ENCODE measurements at places on chromosomes 7 and 10. TPM values are rescaled to one million over a fixed set of nuclear protein-coding genes. Genes with fewer than 3 reads are reported as not detected.

Gene NANOS1
- 14.4 TPM for total RNA-seq

Gene OR13A1
- 0.14 TPM for total RNA-seq

Gene CDHR3
- 5.6 TPM for total RNA-seq

Gene TUBB8
- 0.46 TPM for total RNA-seq

Gene CLDN3
- total RNA-seq: 13.6 TPM

Gene TMEM140
- 0.68 TPM for total RNA-seq

Gene CDNF
- total RNA-seq: 1.3 TPM

- no peaks in the 10 kb centered on the region for H3K4me1 ChIP-seq
- no peaks in the 10 kb centered on the region for H3K27me3 ChIP-seq
- DNase-seq: no peak
- H3K27ac ChIP-seq: no peak overlapping the region
- H3K36me3 ChIP-seq: no peaks in the 10 kb centered on the region
Measured at GRCh38 chr7:45944058-45944457, 23.0 kb upstream of the IGFBP3 start.

DNA sequence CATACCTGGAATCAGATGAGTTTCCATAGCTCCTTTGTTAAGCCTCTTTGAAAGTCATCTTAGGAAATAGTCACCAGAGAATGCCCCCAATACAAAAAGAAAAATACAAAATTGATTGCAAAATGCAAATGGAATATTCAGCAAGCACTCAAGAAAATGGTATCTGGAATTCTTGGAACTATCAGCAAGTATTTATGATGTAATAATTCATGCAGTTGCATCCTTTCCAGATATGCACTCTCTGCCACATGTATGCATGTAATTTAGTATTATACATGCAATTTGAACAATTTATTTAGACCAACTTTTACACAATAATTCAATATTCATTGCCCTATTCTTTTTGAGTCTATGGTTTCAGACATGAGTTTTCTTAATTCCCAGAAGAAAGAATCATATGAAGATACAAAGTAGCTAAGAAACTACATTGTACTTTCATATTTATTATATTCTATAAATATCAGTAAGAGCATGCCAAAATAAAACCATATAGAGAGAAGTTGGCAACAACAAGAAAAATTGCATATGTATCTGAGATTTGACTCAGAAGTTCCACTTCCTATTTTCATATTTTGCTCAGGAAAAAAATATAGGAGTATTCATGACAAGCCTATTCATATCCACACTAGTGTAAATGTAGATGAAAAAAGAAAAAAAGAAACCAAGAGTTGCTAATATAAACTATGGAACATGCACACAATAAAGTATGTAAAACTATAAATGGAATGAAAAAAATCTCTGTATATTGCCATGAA, 338.5 kb downstream of the SEMA3D start:
- no peaks in the 10 kb centered on the region for H3K4me1 ChIP-seq
- no peaks in the 10 kb centered on the region for H3K27me3 ChIP-seq
- H3K4me3 ChIP-seq: no peak overlapping the region
- DNase-seq: no peak

DNA sequence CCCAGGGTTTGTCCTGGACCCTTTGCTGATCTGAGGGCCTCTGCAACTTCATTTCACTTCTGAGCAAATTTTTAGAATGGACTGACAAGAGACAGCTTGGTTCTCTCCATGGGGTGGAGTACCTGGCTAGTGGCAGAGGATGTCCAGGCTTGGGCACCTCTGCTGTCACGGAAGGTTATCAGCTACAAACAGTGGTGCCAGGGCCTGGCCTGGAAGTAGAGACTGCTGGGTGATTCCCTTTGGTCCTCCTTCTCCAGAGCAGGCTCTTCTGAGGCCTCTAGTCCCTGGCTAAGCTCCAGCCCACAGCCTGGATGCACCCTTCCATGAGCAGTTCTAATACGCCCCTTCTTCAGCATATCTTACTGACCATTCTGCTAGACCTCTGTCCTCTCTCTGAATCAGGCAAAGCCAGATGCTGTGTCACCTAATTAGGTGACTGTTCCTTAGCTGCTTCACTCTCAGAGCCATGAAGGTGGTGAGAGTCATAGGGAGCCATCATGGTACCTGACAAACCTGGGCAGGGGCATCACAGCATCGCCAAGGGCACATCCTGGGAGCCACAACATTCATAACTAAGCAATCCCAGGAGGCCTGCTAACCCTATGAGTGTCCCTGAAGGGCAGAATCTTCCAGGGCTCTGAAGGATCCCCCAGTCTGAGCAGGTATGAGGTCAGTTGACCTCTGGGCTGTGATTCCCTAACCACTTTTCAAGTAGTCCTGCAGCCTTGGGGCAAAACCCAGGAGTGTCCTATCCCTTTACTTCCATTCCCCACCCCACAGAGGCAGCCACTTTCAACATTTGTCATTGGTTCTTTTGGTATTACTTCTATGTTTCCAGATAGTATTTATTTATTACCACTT, 4.0 kb downstream of the ARHGAP22 start:
- DNase-seq: peak; percentile 31
- no peak overlapping the region for H3K4me3 ChIP-seq
- no peak overlapping the region for H3K27ac ChIP-seq
- no peaks in the 10 kb centered on the region for H3K36me3 ChIP-seq
- H3K27me3 ChIP-seq: peaks cover 42% of the 10 kb centered on the region

- DNase-seq: no peak
- peaks cover 19% of the 10 kb centered on the region for H3K27me3 ChIP-seq
- H3K27ac ChIP-seq: peak overlapping the region; percentile 42
- peak overlapping the region; percentile 87 for H3K4me3 ChIP-seq
- H3K4me1 ChIP-seq: peaks cover 18% of the 10 kb centered on the region
- no peaks in the 10 kb centered on the region for H3K36me3 ChIP-seq
Measured at GRCh38 chr7:87058744-87059524, 520 bp downstream of the ELAPOR2 start.

DNA sequence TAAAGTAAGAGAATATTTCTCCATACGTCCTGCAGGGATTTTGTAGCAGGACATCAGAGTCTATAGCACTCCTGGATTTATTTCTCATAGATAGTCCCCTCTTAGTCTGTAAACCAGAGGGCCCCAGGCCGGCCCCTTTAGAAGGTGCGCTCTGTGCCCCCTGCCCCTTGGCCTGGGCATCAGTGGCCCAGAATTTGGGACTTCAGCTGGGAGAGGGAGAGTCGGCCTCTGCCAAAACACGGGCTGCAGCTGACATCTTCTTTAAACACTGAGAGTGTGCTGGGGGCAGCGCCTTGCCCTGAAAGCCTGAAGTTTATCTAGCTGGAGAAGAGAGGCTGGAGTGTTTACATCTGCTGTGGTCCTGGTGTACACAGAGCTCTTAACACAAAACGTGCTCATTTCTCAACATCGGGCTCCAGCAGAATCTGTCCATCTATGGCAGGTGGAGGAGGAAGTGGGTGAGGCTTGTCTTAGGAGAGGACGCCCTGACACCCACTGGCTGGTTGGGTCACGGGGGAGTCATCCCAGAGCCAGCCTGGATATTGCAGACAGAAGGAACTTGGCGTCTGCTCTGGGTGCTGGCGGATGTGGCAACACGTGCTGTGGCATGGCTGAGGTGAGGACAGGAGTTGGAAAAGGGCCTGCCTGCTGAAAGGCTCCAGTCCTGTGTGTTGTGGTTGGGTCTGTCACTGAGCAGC, 5.0 kb upstream of the TACR2 start:
- no peak for DNase-seq
- peaks cover 4% of the 10 kb centered on the region for H3K27me3 ChIP-seq
- no peak overlapping the region for H3K4me3 ChIP-seq
- peaks cover 29% of the 10 kb centered on the region for H3K4me1 ChIP-seq

DNA sequence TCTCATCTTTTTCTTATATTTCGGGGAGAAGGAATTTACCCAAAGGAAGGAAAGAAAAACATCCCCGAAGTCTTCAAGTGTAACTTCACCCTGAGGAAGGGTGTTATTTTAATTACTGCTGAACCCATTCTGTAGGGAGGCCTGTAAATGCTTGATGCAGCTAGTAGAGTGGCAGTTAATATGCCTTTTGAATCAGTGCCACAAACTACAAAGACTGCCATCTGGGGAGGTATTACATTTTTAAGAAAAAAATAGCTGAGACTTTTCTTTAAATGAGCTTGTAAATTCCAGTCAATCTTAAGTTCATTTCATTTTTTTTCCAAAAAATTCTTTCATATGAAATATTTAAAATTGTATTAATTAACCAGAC, 233.1 kb upstream of the FERD3L start:
- no peaks in the 10 kb centered on the region for H3K36me3 ChIP-seq
- H3K27me3 ChIP-seq: no peaks in the 10 kb centered on the region
- peaks cover 19% of the 10 kb centered on the region for H3K4me1 ChIP-seq
- DNase-seq: no peak
- H3K4me3 ChIP-seq: no peak overlapping the region

DNA sequence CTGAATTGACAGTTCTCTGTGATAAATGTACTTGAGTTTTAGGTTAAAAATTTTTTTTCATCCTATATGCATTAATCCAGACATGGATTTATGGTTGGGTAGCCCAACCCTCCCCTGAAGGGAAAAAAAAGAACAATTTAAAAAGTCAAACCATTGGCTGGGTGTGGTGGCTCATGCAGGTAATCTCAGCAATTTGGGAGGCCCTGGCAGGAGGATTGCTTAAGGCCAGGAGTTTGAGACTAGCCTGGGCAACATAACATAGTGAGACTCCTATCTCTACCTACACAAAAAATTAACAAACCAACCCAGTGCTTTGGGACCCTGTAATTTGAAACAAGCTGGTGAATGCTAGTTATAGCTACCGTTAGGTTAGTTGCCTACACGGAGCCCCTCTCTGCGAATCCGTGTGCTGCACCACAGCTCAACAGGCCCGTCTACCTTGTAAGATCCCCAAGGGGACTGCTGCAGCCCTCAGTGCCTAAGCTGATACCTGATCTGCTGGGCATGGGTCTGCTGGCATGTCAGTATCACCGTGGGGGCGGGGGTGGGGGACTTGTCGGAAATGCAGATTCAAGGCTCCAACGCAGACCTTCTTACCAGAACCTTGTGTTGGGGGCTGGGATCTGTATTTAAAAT, 32.8 kb downstream of the TSPAN14 start:
- H3K4me1 ChIP-seq: peaks cover 48% of the 10 kb centered on the region
- H3K27ac ChIP-seq: peak overlapping the region; percentile 64
- no peak for DNase-seq
- H3K4me3 ChIP-seq: peak overlapping the region; percentile 59
- H3K27me3 ChIP-seq: no peaks in the 10 kb centered on the region

DNA sequence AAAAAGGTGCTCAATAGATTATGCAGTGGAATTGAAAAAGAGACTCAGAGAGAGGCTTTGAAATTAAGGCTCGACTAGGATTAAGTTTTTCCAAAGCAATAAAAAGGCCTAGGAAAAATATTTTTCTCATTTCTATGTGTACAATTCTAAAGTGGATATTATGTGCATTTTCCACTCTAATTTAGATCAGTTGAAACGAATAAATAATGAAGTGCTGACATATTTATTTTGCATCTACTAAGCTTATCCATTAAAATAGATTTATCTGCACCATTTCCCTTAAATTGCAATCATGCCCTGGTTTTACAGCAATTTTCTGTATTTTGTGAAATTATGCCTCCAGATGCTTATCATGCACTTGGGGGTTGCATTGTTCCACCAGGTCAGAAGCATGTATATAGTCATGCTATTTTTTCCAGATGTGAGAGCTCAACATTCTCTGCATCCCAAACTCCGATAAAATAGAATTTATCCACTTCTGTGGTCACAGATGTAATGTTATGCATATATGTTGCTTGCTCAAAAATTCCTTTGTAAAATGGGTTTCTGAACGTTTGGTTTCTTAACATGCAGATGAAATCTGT, 18.3 kb downstream of the FIGNL1 start:
- H3K27me3 ChIP-seq: no peaks in the 10 kb centered on the region
- H3K27ac ChIP-seq: no peak overlapping the region
- H3K4me1 ChIP-seq: no peaks in the 10 kb centered on the region

- H3K27me3 ChIP-seq: no peaks in the 10 kb centered on the region
- peaks cover 16% of the 10 kb centered on the region for H3K4me1 ChIP-seq
- no peaks in the 10 kb centered on the region for H3K36me3 ChIP-seq
- H3K27ac ChIP-seq: no peak overlapping the region
- no peak overlapping the region for H3K4me3 ChIP-seq
Measured at GRCh38 chr10:110613341-110613995, 30.7 kb upstream of the RBM20 start.

DNA sequence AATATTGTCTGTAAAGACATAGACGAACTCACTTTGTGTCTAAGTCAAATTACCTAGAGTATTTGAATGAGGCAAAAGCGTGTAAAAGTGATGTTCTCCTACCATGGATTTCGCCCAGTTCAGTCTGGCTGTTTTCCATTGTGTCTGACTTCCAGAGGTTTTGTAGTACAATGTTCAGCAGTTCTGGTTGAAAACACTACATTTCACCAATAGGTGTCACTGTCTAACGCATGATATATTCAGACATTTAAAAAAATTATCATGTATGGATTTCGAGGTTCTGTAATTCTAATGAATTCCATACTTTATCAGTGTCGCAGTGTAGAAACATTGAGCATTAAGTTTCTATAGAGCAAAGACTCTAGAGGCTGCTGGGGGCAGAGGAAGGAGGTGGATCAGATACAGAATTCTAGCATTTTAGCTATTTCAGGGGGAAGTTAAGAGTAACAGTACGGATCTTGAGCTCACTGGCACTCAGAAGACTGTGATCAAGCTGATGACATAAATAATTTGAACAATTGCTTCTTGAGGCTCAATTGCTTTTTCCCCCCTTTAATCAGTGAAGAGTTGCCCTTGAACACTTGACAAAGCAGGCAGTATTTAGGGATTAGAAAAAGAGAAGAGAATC, 196.9 kb upstream of the RHOBTB1 start:
- H3K36me3 ChIP-seq: no peaks in the 10 kb centered on the region
- H3K27ac ChIP-seq: no peak overlapping the region
- H3K4me3 ChIP-seq: no peak overlapping the region
- no peaks in the 10 kb centered on the region for H3K27me3 ChIP-seq
- DNase-seq: no peak

GRCh38 chr10:64283621-64284020, 762.4 kb downstream of the REEP3 start:
- DNase-seq: no peak
- H3K4me1 ChIP-seq: no peaks in the 10 kb centered on the region
- peaks cover 21% of the 10 kb centered on the region for H3K27me3 ChIP-seq
- H3K36me3 ChIP-seq: no peaks in the 10 kb centered on the region

DNA sequence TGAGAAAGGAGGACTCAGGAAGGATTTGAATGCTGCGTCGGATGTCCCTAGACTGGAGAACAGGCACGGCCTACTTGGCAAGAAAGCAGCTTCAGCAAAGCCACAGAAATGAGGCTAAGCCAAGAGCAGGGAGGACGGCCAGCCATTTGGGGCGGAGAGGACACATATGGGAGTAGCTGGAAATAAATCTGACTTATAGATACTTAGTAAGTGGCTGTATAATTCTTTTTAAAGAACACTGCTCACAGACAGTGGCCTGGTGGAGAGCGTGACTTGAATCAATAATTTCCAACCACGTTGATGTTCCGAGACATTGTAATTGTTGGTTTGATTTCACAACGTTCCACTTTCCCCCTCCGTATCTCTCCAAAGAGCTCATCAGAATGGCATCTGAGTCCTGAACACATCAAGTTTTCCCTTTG, 67.7 kb upstream of the JCAD start:
- H3K27me3 ChIP-seq: no peaks in the 10 kb centered on the region
- H3K4me3 ChIP-seq: no peak overlapping the region

Measured in type B pancreatic cell (in vitro differentiated cells).